ENCODE measurements at places on chromosomes 1 and 21.

DNA sequence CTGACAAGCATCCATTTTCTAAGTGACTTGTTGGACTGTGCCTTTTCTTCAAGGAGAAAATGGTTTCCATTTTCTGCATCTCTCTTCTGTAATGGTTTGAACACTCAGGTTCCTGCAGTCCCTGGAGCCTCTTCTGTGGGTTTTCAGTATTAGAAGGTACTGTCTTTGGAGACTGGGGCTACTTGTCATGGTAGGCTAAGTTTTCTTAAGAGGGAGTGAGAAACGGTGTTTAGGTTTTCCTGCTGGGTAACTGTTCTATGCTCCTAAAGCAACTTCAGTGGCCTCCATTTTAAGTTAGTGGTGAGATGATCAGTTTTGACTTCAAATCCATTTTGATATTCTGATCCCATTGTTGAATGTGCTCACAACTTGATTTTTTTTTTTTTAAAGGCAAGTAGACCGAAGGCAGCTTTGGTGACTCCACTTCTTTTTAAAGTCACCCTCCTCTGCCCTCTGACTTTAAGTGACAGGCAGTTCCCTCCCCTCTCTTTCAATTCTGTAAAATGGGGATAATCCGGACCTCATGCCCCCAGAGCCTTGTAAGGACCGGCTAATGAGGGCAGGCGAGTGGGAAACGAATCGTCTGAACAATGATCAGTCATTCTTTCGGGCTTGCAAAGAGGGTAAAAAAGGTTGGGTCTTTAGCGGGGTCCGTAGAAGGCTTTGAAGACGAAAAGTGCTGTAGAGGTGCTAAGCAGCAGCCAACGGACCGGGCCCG lies 1.0 kb upstream of the ARID1A start:
- no peak for DNase-seq

DNA sequence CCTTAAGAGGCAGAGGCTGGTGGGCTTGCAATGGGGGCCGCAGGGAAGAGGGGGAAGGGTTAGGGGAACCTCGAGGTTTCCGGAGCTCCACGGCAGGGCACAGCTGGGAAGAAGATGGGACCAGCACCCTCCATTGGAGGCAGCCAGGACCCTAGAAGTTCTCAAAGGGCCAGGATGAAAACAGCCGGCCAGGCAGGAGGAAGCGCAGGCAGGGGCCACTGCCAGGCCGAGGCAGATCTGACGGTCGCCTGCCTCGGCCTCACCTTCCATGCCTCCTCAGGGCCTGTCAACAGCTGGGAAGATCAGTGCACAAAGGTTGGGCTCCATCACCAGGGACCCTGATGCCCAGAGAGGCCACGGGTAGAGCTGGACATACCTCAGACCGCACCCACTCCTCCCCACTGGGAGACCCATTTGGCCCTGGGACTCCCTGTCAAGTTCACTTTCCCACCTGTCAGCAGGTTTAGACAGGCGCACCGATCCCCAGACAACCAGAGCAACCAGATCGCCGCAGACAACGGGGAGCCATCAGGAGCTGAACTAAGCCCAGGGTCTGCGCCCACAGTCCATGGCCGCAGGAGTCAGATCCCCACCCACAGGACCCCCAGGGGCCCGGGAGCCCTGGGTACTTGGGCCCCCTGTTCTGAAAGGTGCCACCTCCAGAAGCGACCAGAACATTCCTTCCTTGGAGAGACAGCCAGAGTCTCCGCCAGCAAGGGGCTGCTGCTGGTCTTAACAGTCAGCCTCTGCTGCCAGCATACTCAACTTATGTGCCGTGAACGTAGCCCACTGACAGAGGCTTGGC lies 2.2 kb downstream of the SLC19A1 start:
- DNase-seq = no peak

GRCh38 chr1:33236498-33236897 lies 19.8 kb upstream of the ZNF362 start:
- no peak for DNase-seq

- peak; percentile 33 for DNase-seq
Observed at GRCh38 chr1:184222652-184223052, 164.2 kb upstream of the C1orf21 start.

GRCh38 chr1:54542962-54543539 lies 5.0 kb upstream of the ACOT11 start:
- no peak for DNase-seq

GRCh38 chr1:233509526-233509925 lies 104.4 kb upstream of the KCNK1 start:
- no peak for DNase-seq

GRCh38 chr1:179287946-179288345 lies 5.7 kb upstream of the SOAT1 start:
- DNase-seq = no peak

Measured in GM12891 (cell line).